Heart right ventricle (tissue), 16 donors: ENCODE measurements at places on chromosomes 13 and 19. TPM values are rescaled to one million over a fixed set of nuclear protein-coding genes. Genes with fewer than 3 reads are reported as not detected.

GRCh38 chr19:18220632-18221275 lies 5.5 kb downstream of the PDE4C start:
- no peak for DNase-seq

GRCh38 chr13:60343978-60344377 lies 53.0 kb upstream of the TDRD3 start:
- no peak for DNase-seq

The ZNF221 gene
- 4.1 TPM for total RNA-seq

The ANGPTL4 gene
- 4.0 TPM for total RNA-seq

The NLRP11 gene
- total RNA-seq: not detected
